Adipocyte (in vitro differentiated cells): ENCODE measurements at places on chromosomes 2 and 18.

- peak; percentile 35 for DNase-seq
Observed at GRCh38 chr2:95669441-95669991, 77.7 kb downstream of the TRIM43 start.

DNA sequence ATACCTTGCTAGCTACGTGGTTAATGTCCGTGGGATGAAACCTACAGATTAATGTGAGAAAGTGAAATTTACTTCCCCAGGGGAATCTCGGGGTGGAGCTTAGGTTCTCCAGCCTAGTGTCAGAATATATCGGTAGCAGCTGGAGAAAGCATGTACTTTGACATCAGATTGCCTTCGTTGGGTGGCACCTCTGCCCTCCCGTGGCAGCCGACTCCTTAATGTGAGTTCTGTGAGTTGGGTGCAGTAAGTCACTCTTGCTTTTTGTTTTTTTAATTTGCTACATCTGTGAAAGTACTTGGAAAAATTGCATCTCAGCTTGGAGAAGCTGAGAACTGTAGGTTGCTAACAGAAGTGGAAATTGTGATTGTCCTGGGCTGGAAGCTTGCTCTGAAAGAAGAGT is 3.6 kb downstream of the KLF11 start:
- no peak for DNase-seq

GRCh38 chr2:196263181-196263747 is 91.9 kb upstream of the STK17B start:
- DNase-seq, result peak; percentile 75

- peak; percentile 84 for DNase-seq
Observed at GRCh38 chr2:102155703-102156515, 13.4 kb downstream of the IL1R1 start.

GRCh38 chr2:228629251-228629650 is 447.8 kb upstream of the SPHKAP start:
- DNase-seq, result peak; percentile 32

DNA sequence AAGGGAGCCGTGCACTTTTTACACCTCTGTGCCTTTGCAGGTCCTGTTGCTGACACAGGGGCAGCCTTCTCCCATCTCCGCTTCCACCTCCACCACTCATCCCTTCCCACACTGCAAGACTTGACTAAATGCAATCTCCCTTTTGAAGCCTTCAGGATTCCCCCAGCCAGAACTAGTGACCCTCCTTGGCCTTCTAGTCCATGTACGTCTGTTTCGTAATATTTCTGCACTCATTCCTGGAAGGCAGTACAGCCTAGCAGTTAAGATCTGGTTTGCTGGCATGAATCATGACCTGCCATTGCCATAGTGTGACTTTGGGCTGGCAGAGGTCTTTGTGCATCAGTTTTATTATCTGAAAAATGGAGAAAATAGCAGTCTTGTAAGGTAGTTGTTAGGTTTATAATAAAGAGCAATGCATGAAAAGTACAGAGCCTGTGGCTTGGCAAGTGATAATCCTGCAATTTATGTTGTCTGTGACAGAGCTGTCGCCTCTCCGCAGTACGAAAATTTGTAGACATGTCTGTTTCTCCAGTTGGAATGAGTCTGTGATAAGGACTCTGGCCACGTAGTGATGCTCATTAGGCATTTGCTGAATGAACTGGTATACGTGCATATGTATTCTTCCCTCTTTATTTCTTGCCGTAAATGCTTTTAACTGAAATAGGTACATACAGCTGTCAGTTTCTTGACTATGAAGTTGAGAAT is 36.7 kb downstream of the NCK2 start:
- peak; percentile 30 for DNase-seq

- no peak for DNase-seq
Observed at GRCh38 chr2:69954084-69954483, 7.3 kb downstream of the ASPRV1 start.

DNA sequence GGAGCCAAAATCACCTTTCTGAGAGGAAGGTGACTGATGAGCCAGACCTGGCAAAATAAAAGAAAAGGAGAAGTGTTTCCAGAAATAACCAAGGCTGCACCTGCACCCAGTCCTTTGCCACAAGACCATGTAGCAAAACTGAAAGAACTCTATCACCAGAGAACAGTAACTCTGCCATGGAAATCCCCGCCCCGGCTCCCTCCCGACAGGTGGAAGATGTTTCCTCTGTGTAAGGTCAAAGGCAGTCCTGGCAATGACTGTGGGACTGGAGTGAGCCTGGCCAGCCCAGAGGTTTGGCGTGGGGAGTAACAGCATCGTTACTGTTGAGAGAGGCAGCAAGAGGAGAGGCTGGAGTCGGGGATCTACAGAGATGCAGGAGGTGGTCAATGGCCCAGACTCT is 42.3 kb downstream of the SPRED2 start:
- DNase-seq, result no peak

DNA sequence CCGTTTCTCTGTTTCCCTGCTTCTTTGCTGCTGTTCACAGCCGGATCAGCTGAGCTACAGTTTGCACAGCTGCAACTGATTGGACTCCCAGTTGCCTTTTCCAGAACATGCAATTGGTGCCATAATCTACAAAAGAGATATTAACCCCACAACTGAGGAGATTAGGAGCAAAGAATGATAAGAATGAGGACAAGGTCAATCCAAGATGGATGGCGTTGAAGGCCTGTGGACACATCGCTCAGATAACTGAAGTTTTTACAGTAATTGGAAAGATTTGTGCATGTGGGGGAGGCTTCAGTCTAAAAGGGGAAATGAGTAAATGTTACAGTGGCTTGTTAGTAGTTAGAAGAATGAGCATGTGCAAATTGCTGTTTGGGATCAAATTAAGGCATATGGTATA is 263.2 kb downstream of the TGIF1 start:
- no peak for DNase-seq

DNA sequence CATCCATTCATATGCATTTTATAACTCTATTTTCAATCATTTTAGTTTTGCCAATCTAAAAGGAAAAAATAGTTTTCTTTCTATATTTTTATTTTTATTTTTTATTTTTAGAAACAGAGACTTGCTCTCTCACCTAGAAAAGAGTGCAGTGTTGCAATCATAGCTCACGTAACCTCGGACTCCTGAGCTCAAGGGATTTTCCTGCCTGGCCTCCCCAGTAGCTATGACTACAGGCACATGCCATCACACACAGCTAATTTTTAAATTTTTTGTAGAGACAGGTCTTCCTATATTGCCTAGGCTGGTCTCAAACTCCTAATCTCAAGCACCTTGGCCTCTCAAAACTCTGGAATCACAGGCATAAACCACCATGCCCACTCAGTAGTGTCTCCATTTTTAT is 125.5 kb upstream of the XIRP2 start:
- no peak for DNase-seq

GRCh38 chr2:23478933-23479683 is 94.1 kb downstream of the KLHL29 start:
- no peak for DNase-seq

GRCh38 chr2:1652034-1652790 is 92.1 kb downstream of the PXDN start:
- no peak for DNase-seq

GRCh38 chr2:38581193-38582147 is 21.3 kb downstream of the HNRNPLL start:
- peak; percentile 92 for DNase-seq

DNA sequence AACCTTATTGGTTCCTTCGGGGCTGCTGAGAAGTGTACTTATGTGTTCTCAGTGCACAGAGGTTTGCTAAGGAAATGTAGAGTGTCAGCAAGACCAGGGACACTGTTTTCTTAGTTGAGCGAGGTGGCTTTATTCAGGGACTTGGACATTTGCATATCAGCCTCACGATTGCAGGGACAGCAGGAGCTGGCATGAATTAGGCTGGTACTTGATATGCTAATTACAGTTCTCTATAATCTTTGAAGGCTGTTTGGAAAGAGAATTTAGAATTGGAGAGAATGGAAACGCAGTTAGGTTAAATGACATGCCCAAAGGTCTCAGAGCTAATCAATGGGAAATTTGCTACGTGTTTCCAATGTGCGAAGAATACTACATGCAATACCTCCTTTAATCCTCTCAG is 18.7 kb upstream of the MTCL1 start:
- DNase-seq, result no peak

GRCh38 chr18:2114765-2115164 is 456.5 kb downstream of the METTL4 start:
- no peak for DNase-seq

DNA sequence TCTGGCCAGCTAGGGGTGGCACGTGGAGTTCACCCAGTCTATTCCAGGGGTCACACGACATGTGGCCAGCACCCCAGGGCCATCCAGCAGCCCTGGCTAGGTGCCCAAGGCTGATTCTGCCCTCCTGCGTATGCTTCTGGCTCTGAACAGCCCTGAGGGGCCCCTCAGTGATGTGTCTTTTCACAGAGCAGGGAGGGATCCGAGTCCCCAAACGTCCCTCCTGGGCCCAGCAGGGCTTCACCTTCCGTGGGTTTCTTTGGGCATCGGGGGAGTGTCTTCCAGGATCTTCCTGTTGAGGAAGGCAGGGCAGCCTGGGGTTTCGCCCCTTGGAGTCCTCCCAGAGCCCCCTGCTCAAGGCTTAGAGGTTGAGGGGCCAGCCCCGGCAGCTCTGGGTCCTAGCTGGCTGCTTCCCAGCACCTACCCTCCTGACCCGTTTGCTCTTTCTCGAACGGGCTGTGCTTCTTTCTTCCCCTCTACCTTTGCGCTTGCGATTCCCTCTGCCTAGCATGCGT is 165.9 kb downstream of the DYSF start:
- DNase-seq, result no peak

DNA sequence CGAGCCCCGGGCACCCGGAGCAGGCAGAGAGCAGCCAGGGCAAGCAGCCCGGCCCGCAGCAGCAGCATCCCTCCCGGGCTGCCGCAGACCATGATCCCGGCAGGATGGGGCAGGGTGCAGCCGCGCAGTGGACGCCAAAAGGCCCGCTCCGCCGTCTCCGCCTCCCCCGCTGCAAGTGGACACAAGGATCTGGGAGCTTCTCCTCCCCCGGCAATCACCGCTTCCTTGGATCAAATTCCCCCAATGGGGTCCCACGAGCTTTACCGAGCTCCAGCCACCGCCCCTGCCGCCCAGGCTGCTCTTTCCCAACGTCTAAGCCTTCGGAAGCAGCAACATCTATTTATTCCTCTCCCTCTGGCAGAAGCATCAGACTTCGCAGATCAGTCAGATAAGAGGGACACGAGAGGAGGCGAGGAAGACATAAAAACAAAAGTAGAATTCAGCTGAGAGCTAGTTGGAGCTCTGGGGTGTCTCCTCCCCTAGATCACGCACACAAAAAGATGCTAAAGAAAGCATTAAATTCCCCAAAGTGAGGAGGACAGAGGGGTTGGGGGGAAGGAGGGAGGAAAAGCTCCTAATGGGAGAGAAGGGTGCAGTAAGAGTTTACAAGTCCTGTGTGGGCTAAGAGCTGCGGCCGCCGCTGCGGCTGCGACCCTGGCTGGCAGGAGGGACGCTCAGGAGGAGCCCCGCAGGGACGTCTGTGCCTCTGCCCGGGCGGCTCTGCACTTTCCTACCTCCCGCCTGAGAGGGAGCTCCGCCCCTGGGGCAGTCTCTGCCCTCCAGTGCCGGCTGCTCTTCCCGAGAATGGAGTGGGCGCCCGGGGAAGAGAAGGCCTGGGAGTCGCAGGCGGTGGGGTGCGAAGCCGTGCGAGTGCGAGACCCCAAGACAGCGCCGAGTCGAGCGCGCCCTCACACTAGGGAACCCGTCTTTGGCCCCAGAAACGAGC is at the start of gene FRZB:
TSS of gene FRZB (minus strand) at position 177 of the 946 bp plus-strand sequence. CDS start at position 92, 85 bp downstream.
- DNase-seq, result peak; percentile 93
